ENCODE measurements at places on chromosomes 7 and 10. TPM values are rescaled to one million over a fixed set of nuclear protein-coding genes. Genes with fewer than 3 reads are reported as not detected.

The TMEM176B gene
- polyA plus RNA-seq, result 78.4 TPM

The ACADSB gene
- 31.1 TPM for polyA plus RNA-seq

The STAG3 gene
- 30.7 TPM for polyA plus RNA-seq

The RBM48 gene
- polyA plus RNA-seq, result 20.3 TPM

GRCh38 chr10:68196701-68197100 is 35.2 kb downstream of the ATOH7 start:
- peak; percentile 57 for DNase-seq

The COL26A1 gene
- polyA plus RNA-seq, result 22.5 TPM

The PRLHR gene
- polyA plus RNA-seq, result not detected

DNA sequence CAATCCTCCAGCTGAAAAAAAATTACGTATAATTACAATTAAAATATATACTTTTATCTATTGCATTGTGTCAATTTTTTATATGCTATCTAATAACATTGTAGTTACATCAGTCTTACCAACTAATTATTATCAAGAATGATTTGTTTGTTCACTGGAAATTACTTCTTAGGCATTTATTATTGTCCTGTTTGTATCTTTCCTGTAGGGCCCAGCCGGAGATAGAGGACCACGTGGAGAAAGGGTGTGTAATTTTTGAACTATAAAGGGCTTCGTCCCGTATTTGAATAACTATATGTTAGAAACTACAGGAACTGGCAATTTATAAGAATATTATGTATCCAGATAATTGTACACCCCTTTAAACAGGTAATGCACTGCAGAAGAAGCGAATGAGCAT is 4.1 kb downstream of the COL1A2 start:
- no peak for DNase-seq

The RAMP3 gene
- polyA plus RNA-seq, result 8.2 TPM

DNA sequence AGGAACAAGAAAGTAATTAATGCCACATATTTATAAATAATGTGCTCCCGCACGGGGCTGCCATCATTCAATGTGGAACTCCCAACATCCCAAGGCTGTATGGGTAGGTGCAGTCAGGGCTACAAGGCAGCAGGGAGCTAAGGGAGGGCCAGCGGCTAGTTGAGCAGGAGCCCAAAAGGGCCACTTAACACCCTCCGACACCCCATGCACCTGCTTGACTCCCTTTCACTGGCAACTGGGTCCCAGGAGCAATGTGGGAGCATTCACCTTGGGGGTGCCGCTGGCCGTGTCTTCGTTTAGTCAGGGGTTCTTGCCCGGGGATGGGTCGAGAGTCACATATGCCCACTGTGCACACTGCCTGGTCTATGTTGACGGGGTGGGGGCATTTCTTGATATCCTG is 27.9 kb downstream of the SCART1 start:
- no peak for DNase-seq

DNA sequence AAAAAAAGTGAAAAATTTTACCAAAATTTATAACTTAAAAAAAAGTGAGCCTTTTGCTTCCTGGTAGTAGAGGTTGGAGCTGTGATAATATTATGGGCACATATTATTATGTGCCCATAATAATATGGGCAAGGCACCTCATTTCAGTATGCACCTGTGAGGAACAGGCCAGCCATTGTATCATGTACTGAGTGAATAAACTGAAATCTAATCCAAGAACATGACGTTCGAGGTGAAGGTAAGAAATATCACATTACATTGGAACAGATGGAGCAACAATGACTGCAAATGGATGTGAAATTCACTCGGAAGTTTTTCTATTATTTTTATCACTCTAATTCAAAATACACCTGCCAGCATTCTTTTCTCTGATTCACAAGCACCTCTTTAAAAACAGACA is 216.0 kb downstream of the KLF6 start:
- DNase-seq, result no peak

The FEZF1 gene
- not detected for polyA plus RNA-seq

The LIMK1 gene
- polyA plus RNA-seq, result 21.7 TPM

The FFAR4 gene
- not detected for polyA plus RNA-seq

DNA sequence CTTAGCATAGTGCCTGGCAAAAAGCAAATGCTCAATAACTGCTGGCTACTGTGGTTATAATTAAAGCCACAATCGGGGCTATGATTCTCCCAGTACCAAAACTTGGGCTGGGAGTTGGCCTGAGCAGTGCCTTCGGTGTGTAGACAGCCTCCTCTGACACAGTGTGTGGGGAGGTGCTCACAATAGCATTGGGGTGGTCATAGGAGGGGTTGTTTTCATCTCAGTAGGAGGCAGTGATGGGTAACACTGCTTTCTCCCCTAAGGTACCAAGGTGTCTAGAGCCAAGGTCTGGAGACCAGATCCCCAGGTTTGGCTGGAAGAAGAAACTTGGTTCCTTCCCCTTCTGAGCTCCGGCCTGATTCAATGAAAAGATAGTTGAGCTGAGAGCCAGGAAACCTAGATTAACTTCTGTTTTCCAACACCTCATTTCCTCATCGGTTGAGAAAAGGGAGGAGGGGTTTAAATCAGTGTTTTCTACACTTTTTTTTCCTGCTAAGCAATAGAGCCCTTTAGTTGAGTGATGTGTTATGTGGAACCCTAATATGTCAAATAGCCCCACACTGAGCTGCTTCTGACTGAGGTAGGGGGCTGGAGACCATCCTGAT is 68.2 kb downstream of the LRMDA start:
- DNase-seq, result no peak
